Activated CD4-positive, alpha-beta T cell treated with anti-CD3 and anti-CD28 coated beads for 24 hours (primary cell): ENCODE measurements at places on chromosomes 4 and X.

DNA sequence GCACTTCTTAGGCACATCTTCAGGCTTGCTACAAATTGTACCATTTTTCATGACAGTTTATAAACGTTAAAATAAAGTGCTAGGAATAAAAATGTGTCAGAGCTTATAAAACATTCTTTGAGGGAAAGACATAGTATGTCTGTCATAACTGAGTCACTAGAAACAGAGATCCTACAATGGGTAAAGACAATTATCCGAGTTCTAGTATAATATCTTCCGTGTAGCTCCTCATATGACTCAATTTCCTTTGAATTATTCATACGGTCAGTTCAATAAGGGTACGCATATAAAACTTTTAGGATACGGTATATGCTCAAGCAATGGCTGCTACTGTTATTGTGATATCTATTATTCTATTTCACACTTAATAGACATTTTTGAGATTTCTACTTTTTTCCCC is 349.1 kb downstream of the PCDH10 start:
- no peak for DNase-seq

GRCh38 chr4:144355811-144356757 is 215.6 kb upstream of the GYPA start:
- DNase-seq, result no peak

- no peak for DNase-seq
Measured at GRCh38 chr4:140222171-140222570, 68.2 kb upstream of the MAML3 start.

GRCh38 chr4:102732678-102733077 is 28.1 kb downstream of the MANBA start:
- no peak for DNase-seq

- no peak for DNase-seq
Measured at GRCh38 chrX:15786915-15787314, 3.4 kb upstream of the ZRSR2 start.

DNA sequence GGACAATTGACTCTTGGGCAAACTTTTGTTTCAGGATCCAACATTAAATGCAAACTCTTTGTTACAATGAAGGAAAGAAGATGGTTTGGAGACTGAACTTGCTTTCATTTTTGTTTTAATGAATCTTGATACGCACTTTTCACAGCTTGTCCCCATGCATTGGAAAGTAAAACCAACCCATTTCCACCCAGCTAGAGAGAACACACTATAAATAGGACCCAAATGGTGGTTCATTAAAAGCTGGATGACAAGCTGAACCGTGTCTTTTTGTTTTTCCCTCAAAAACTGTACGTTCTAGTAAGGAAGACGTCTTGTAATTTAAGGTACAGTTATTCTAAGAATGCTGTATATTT is 95.3 kb upstream of the EGFL6 start:
- DNase-seq, result no peak

DNA sequence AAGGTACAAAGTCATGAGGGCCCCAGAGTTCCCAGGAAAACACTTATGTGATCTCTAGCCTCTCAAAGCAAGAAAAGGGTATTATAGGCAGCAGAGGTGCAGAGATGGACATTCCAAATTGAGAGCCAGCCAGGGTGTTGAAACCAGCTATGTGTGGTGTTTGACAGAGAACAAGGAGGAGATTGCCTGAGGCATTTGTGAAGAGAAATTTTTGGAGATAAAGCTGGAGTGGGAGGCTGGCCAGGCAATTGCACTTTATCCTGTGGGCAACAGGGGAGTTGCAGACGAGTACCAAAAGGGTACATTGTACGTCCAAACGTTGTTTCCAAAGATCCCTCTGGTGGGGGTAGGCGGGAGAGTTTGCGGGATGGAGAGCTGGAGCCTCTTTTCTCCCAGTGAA is 2.5 kb upstream of the GABRE start:
- DNase-seq, result no peak

GRCh38 chr4:89482251-89482650 is 174.7 kb upstream of the GPRIN3 start:
- no peak for DNase-seq

- no peak for DNase-seq
Measured at GRCh38 chr4:140116442-140117104, 37.4 kb downstream of the MAML3 start.

DNA sequence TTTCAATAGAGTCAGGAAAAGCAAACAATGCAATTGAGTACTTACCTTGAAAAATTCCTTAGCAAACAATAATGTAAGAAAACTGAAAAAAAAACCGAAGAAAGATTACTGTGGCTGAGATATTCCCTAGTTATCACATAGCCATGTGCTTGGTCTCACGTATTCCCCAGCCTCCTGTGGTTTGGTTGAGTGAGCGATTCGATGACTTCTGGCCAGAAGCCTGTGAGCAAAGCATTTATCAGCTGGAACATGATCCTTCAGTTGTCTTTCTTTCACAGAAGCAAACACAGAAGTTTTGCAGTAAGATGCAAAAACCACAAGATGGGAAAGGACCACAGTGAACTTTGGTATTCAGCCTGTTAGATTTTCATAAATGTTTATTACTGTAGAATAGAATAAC is 1754.3 kb upstream of the AGA start:
- DNase-seq, result no peak

DNA sequence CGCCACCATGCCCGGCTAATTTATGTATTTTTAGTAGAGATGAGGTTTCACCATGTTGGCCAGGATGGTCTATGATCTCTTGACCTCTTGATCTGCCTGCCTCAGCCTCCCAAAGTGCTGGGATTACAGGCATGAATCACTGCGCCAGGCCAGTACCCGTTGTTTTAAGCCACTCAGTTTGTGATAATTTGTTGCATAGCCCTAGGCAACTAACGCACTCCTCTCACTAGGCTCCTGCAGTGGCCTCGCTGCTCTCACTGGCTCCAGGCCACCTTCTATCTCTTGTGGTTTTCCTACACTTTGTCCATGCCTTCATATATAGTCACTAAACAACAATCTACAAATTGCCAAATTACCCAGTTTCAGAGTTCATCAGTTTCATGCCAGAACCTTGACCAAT is 58.1 kb downstream of the DCHS2 start:
- DNase-seq, result no peak

- DNase-seq, result no peak
Measured at GRCh38 chrX:103688946-103689345, 2.4 kb upstream of the MORF4L2 start.

- DNase-seq, result no peak
Measured at GRCh38 chr4:76515975-76516843, 81.2 kb downstream of the SHROOM3 start.

- DNase-seq, result no peak
Measured at GRCh38 chr4:169945636-169946035, 80.6 kb downstream of the MFAP3L start.

DNA sequence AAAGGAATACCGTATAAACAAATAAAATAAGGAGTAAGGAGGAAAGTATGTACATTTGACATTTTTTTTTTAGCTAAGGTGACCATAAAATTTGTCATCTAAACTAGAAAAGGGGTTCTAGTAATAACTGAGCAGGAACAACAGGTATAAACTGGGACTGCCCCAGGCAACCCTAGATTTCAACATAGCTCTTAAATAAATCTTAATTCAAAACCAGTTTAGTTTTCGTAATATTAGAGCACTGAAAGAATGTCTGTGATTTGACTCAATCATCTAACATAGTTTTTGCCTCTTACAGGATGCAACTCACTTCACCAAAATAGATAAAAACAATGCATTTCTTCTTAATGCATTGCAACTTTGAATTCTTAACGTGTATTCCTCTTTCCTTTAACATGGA is 257.7 kb downstream of the ADAMTS3 start:
- no peak for DNase-seq

DNA sequence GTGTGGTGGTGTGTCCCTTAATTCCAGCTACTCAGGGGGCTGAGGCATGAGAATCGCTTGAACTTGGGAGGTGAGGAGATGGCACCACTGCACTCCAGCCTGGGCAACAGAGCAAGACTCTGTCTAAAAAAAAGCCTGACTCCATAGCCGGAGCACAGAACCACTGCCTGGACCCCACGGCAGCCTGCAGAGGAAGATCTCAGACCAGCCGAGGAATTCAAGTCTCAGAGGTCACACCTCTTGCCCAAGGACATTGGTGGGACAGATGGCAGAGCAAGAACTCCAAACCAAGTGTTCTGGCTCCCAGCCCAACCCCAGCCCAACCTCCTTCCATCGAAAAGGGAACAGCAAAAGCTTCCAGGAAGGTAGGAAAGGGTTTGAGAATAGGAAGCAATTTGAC is 70.8 kb downstream of the SMIM20 start:
- DNase-seq, result no peak

GRCh38 chrX:53088136-53088974 is 5.6 kb upstream of the KANTR start:
- peak; percentile 55 for DNase-seq

DNA sequence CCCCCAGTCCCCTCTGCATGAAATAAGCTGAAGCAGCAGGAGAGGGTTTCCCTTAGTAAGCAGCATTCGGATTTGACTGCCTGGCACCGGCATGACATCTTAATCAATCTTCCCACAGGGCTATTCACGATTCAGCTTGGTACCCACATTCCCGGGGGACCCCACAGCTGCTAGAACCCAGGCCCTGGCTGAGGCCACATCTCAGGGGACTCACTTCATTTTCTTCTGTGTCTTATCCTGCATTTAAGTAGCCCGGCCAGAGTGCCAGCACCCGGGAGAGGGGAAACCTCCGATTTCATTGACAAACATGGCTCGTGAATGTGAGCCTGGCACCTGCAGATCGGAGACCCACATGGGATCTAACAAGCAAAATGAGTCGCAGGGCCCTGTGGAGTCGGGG is 52.3 kb upstream of the CRMP1 start:
- no peak for DNase-seq

DNA sequence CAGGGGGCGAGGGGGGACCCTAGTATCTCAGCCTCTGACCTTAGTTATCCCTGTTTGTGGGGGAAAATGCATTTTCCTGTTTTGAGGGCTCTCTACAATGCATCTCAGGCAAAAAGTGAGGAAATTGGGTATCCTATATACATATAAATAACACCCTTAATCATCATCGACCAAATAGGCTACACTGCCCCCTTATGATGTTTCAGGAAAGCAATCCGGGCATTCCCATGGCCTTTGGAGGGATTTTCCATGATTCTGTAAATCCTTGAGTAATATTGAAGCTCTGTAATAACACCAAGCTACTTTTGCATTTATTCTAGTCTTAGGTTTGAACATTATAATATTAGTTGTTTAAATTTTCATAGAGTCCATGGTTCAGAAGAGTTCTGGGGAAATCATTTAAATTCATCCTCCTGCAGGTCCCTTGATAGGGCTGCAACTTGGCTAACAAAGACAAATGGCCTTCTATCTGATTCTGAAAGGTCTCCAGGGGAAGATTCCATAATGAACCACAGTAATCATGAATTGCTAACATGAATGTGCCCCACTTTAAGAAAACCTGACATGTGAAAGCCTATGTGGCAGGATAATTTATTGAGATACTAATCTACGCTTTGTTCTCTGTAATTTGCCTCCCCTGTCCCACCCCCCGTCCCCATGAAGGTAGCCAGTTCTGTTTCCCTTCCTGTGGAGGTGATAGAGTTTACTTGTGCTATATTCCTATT is 91.5 kb upstream of the SCOC start:
- no peak for DNase-seq

DNA sequence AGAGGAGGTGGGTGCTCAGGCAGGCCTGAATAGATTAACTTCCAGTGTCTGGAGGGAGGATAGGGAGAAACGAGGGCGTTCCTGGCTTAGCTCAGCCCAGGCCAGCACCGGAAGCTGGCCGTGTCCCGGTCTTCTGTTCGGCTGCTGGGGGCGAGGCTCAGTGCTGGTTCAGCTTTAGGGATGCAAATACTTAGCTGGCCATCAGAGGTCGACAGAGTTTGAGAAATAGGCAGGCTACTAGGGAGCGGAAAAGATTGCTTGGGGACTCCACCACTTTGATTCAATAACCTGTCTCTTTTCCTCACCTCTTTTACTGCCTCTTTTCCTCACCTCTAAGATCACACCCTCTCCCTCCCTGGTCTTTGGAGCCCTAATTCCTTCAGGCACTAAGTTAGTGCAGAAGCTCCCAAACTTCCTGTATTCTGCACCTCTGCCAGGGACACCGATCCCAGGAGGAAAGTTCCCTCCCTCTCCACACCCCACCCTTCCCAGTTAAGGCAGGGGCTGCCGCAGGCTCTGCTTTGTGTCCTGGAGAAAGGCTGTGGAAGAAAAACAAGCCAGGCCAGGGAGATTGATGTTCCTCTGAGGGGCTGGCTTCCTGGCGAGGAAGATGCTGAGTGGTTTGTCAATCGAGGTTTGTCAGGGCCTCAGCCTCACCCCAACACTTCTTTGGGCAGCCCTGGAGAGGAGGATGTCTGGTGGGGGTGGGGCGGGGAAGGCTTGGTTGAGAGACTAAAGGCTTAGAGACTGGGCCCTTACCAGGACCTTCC is 6.0 kb upstream of the EFNB1 start:
- no peak for DNase-seq

DNA sequence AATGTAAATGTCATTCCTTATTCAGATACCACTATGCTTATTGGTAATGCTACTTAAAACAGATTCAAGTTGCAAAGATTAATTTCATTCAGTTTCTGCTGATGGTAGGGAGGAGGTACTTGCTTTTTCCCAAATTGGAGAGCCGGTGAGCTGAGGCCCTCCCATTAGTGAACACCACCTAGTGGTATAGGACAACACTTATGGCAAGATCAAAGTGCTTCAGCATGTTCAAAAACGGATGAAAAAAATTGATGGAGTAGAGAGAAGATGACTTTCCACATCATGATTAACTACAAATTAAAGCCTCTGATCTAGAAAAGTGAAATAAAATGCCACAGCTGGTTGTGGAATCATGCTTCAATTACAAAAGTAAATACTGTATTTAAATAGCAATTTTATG is 112.9 kb downstream of the MBNL3 start:
- no peak for DNase-seq

DNA sequence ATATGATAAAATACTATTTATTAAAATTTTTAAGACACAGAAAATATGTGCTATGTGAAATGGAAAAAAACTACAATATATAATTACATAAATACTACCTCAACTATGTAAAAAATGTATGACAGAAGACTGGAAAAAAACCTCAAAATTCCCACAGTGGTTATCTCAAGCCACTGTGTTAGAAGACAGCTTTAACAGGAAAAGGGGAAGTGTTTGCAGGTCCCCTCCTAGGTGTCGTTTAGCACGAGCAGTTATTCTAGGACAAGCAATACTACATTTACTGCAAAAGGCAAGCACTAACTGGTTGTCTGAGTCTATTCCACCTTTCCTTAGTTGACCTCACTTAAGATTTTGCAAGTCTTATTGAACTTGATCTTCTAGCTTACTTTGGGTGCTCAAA is 44.9 kb upstream of the PHF8 start:
- DNase-seq, result no peak

- DNase-seq, result no peak
Measured at GRCh38 chr4:145812919-145813318, 125.7 kb downstream of the ZNF827 start.

- DNase-seq, result no peak
Measured at GRCh38 chr4:120664851-120665250, 257.7 kb downstream of the PRDM5 start.
